ENCODE measurements at places on chromosomes 6 and 20.

DNA sequence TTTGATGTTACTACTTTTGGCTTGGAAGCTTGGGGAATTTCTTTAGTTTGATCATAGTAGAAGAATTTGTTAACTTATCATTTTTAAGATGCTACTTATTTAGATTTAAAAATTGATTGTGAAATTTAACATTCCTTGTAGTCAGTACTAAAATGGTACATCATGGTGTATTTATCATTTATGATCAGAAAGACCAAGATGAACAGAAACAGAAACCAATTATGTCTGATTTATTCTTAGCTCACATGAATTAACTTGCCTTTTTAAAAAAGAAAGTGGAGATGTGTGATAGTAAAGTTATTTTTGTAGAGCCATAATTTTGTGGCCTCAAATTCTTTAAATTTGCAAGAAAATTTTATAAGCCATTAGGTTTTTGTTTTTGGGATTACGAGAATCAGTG, 77.6 kb downstream of the LIN28B start:
- DNase-seq, result no peak

- no peak for DNase-seq
Observed at GRCh38 chr6:100281471-100281901, 183.2 kb downstream of the SIM1 start.

- DNase-seq, result no peak
Observed at GRCh38 chr6:56959938-56960337, 5.0 kb downstream of the BEND6 start.

GRCh38 chr6:34705241-34705640, 8.7 kb upstream of the ILRUN start:
- DNase-seq, result no peak

- no peak for DNase-seq
Observed at GRCh38 chr6:158377860-158378259, 65.6 kb downstream of the TULP4 start.

DNA sequence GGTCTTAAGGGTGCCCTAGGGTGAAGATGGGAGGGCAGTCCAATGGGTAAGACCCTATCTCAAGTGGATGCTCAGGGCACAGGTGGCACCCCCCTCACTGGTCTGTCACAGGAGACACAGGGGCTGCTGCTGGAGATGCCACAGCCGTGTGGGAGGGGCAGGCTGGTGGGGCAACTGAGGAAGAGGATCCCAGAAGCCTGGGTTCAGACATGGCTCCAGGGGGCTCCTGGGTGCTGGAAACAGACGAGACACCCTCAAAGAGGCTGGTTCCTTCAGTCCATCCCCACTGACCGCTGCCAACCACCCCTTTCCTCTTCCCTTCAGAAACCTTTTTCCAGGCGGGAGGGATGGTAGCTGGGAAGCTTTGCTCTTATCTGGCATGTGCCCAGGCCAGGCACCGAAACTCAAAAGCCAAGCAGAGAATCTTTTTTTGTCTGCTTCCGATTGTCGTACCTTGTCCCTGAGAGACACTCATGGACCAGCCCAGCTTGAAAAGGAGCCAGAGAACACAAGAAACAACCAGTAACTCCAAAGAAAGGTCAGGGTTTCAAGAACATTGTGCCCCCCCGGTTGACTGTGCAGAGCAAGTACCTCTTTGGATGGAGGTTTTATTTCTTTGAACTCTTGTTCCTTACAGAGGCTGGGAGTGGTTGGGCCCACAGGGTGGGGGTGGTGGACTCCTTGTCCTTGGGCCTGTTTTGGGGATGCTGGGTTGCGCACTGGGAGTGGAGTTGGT, 28.5 kb upstream of the EMILIN3 start:
- DNase-seq, result no peak

GRCh38 chr6:131197716-131198115, 62.4 kb downstream of the AKAP7 start:
- no peak for DNase-seq

GRCh38 chr20:2599288-2600006, 53.0 kb upstream of the NOP56 start:
- no peak for DNase-seq

Measured in activated T-cell treated with anti-CD3 and anti-CD28 coated beads for 48 hours (primary cell).